ENCODE measurements at places on chromosomes 6 and 20. TPM values are rescaled to one million over a fixed set of nuclear protein-coding genes. Genes with fewer than 3 reads are reported as not detected.

Gene SLC26A8
- total RNA-seq, result 0.35 TPM

GRCh38 chr6:14444295-14444972 is 326.9 kb downstream of the CD83 start:
- DNase-seq, result no peak

GRCh38 chr6:156988276-156989158 is 211.3 kb downstream of the ARID1B start:
- DNase-seq, result no peak

DNA sequence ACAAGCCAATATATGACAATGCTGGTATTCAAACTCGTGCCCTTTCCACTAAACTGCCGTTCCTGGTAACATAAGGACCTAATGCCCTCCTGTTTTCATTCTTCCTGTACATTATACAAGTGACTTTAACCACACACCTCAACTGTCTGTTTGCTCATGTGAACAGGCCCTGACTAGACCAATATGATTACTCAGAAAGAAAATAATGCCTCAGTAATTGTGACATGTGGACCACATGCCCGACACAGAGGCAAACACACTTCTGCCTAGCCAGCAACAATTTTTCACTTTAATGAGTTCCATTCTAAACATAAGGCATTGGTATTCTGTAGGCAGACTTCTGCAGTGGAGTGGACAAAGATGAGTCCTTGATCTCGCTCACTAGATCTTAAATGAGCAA is 30.0 kb downstream of the SLC22A16 start:
- no peak for DNase-seq

Gene RHAG
- not detected for total RNA-seq

Gene SESN1
- 42.8 TPM for total RNA-seq

DNA sequence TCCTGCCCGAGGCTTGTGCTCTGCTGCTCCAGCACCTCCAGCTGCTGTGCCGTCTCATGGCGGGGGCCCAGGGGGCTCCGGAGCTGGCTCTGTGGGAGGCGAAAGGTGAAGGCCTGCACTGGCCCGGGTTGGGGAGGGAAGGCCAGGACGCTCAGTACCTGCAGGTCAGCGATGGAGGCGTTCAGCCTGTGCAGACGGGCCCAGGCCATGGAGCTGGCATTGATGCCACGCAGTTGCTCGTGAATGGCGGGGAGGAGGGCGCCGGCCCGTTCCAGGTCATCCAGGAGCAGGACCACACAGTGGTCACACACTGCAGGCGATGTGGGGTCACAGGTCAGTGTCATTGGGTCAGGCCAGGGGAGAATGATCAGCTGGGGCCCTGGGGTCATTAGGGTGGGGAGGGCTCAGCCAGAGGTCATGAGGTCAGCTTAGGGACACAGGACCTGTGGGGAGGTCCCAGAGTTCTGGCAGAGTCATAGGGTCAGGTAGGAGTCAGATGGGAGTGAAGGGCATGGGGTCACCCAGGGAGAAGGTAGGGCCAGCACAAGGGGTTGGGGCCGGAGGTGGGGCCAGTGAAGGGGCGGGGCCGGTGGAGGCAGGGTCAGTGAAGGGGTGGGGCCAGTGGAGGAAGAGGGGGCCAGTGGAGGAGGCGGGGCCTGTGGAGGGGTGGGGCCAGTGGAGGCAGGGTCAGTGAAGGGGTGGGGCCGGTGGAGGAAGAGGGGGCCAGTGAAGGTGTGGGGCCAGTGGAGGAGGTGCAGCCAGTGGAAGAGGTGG is 18.0 kb downstream of the ADRM1 start:
- no peak for DNase-seq

Gene CTCFL
- total RNA-seq, result 0.16 TPM

Gene BPI
- not detected for total RNA-seq

GRCh38 chr20:967796-968742 is 34.0 kb downstream of the RSPO4 start:
- no peak for DNase-seq

- no peak for DNase-seq
Measured at GRCh38 chr6:47804821-47805220, 23.0 kb downstream of the OPN5 start.

DNA sequence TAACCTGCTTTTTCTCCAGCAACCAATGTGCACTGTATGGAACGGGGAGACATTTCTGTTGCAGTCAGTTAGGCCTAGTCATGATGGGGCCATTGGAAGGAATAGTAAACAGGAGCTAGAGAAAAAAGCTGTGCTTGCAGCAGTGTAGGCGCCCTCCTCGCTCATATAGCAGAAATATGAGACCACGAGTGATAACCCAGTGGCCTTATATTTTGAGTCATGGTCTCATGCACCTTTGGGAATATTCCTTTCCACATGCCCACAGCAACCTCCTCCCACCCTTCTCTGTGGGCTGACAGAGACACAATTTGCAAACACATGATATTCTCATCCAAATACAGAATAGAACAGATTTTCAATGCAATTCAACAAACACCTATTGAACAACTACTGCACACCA is 248.9 kb upstream of the CITED2 start:
- DNase-seq, result no peak
